Suppressor macrophage treated with lipopolysaccharide for 4 hours (primary cell): ENCODE measurements at places on chromosomes 2 and 18.

DNA sequence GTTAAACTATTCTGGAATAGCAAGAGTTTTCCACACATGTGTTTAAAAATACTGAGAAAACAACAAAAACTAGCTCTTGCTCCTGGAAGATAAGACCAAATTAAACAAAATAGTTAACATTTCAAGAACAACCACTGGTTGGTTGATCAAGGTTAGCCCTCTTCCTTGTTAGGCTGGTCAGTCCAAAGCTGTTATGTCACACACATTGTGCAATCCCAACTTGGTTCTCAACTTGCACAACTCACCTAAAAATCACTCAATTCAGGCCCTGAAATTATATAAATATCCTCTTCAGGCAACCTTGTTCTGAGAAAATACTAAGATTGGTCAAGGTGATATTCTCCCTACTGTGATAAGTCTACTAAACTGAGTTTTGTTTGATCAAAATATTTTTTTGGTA lies 169.7 kb upstream of the LRP1B start:
- no peak for DNase-seq

DNA sequence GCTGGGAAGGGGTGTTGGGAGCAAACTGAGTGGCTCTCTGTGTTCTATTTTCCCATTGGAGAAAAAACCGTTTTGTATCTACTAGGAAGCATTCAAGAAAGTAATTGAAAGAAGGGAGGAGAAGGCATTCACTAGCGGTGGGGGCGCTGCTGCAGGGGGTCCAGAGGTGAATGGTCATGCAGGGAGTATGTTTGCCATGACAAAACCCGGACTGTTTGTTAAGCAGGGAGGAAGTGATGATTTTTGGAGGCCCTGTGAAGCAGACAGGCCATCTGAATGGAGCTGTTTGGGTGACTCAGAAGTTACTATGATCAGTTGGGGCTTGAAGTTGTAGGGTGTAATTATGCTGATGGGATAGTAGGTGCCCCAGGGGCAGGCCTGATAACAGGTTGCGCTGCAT lies 7.0 kb downstream of the TAF4B start:
- no peak for DNase-seq

GRCh38 chr2:85578243-85579180 lies 1.1 kb downstream of the VAMP8 start:
- peak; percentile 82 for DNase-seq

DNA sequence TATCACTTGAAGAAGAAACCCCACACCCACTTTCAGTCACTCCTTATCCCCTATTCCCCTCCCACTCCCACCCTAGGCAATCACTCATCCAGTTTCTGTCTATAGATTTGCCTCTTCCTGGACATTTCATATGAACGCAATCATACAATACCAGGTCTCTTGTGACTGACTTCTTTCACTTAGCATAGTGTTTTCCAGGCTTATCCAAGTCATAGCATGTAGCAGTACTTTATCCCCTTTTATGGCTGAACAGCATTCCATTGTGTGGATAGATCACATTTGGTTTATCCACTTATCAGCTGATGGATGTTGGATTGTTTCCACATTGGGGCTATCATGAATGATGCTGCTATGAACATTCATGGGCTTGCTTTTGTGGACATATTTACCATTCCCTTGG lies 6.6 kb downstream of the CFAP221 start:
- DNase-seq = no peak

GRCh38 chr2:224630659-224631550 lies 45.7 kb upstream of the CUL3 start:
- DNase-seq = no peak

- DNase-seq = no peak
These were observed 52.3 kb downstream of the CYP26B1 start for GRCh38 chr2:72095364-72095763.

GRCh38 chr2:196535742-196536141 lies 103.8 kb upstream of the CCDC150 start:
- no peak for DNase-seq

- peak; percentile 42 for DNase-seq
These were observed 2.8 kb downstream of the CYTIP start for GRCh38 chr2:157441072-157441454.

- DNase-seq = no peak
These were observed 18.6 kb downstream of the RMC1 start for GRCh38 chr18:23521907-23522306.

- DNase-seq = no peak
These were observed 131.0 kb downstream of the PAX3 start for GRCh38 chr2:222167762-222168161.

DNA sequence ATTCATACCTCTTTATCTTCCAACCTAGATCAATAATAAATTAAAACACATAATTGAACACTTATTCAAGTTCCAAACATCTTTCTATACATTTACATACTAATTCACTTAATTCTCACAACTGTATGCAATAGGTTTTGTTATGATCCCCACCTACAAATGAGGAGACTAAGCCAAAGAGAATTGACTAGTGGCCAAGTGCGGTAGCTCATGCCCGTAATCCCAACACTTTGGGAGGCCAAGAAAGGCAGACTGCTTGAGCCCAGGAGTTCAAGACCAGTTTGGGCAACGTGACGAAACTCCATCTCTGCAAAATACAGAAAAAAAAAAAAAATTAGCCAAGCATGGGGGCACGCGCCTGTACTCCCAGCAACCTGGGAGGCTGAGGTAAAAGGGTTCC lies 36.8 kb downstream of the KCNG3 start:
- DNase-seq = no peak
